Mesenteric fat pad (tissue), 1 donor: ENCODE measurements at places on chromosomes 7 and 10. TPM values are rescaled to one million over a fixed set of nuclear protein-coding genes. Genes with fewer than 3 reads are reported as not detected.

The CDH23 gene
- total RNA-seq = 9.7 TPM

The ATG9B gene
- total RNA-seq = not detected

The MSMB gene
- total RNA-seq = not detected

DNA sequence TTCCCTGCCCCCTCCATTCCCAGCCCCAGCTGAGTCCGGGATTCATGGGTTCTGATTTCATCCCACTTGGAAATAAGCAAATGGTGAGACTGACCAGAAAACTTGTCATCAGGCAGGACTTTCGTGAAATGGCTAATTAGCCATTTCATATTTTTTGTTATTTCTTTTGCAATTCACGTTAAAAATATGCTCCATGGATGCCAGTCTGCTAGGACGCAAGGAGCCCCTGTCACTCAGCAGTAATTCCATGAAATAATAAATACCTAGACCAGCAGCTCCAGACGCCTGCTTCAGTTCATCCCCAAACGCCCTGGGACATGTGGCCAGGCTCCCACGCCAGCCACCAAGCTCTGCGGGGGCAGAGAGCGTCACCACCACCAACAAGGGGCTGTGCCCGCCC is 111.0 kb downstream of the TRIL start:
- no peak for DNase-seq

GRCh38 chr10:93947524-93947923 is 46.2 kb upstream of the PLCE1 start:
- DNase-seq = no peak

- DNase-seq = no peak
Measured at GRCh38 chr10:79147796-79148451, 79.2 kb downstream of the ZMIZ1 start.

DNA sequence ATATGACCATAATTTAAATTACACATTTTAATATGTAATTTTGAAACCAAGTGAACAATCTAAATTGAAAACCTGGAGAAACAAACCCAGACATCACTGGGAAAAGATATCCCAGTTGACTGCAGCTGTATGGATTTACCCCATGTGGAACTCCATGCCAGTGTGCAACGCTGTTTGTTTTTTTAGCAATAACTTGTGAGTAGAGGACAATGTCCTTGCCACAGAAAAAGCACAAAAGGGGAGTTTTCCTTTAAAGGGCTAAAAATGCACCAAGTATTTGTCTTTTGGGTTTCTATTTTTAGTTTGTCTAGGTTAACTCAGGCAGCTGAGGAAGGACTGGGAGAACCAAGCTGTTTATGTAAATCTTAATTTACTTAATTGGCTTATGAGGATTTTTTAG is 15.1 kb upstream of the COL17A1 start:
- DNase-seq = no peak

- no peak for DNase-seq
Measured at GRCh38 chr10:11178606-11179515, 161.2 kb downstream of the CELF2 start.

DNA sequence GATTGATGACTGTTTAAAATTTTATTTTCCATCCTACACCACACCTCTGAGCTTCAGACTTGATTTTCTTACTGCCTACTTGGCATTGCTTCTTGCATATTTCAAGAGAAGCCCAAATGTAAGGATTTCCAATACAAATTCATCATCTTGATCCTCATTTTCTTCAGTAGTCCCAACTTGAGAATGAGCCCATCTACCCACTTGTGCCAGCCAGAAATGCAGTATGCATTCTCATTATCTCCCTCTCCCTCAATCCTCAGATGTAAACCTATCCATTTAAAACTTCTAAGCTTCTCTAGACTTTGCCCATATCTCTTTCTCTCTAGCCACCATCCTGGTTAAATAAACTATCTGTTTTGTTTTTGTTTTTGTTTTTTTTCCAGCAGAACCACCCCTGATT is 22.4 kb upstream of the EGFR start:
- no peak for DNase-seq

- no peak for DNase-seq
Measured at GRCh38 chr10:17980846-17981565, 29.3 kb downstream of the SLC39A12 start.

DNA sequence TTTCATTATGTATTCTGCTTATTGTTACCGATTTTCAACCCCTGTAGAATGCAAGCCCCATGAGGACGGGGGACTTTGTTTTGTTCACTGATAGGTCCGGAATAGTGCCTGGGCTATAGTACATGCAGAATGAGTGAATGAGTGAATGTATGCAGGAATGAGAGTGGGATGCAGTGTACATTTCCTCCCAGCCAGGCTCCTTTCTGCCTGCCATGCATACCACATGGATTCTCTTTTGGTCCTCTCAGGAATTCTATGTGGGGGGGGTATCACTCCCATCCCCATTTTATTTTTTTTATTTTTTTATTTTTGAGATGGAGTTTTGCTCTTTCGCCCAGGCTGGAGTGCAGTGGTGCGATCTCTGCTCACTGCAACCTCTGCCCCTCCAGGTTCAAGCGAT is 16.7 kb downstream of the TRIM56 start:
- no peak for DNase-seq

GRCh38 chr10:95675403-95676116 is 18.2 kb downstream of the TCTN3 start:
- DNase-seq = no peak
